CD4-positive, alpha-beta T cell treated with Interleukin-4 for 1 hour (primary cell): ENCODE measurements at places on chromosomes 4 and X.

GRCh38 chrX:118727686-118728339, 407 bp downstream of the IL13RA1 start:
- no peak for DNase-seq

DNA sequence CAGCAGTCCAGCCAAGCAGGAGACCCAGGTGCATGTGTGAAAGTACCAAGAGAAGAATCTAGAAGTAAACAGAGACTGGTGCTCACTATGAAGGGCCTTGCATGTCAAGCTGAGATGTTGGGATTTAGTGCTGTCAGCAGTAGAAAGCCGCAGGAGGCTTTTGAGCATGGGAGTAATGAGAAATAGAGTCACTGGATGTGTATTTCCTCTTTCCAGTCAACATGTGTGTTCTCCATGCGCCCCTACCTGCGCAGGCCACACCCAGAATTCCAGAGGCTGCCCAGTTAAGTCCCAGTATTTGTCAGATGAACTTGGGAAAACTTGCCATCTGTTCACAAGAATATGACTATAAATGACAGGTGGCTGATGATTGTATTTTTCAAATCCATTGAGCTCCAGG, 4.5 kb upstream of the MAMLD1 start:
- DNase-seq = no peak

GRCh38 chrX:79170476-79171035, 26.1 kb downstream of the GPR174 start:
- DNase-seq = peak; percentile 49

GRCh38 chrX:75989806-75990590, 182.9 kb upstream of the PBDC1 start:
- no peak for DNase-seq
